ENCODE measurements at places on chromosomes 16 and 17.

DNA sequence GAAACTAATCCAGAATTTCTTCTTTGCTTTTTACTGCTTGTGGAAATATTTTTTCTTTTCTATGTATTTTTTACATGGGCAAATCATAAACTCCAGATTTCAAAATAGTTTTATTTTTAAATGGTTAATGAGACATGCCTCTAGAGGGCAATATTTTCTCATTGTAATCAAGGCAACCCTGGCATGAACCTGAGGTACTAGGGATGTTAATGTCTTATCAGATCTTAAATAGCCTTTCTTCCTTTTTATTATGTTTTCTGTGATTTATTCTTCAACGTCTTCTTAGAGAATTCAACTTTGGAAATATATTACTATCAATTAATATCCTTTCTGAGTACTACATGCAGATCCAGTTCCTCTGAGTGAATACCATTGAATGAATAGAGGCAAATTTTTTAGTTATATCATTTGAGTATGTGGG, 324.7 kb downstream of the BCAS3 start:
- DNase-seq, result no peak

DNA sequence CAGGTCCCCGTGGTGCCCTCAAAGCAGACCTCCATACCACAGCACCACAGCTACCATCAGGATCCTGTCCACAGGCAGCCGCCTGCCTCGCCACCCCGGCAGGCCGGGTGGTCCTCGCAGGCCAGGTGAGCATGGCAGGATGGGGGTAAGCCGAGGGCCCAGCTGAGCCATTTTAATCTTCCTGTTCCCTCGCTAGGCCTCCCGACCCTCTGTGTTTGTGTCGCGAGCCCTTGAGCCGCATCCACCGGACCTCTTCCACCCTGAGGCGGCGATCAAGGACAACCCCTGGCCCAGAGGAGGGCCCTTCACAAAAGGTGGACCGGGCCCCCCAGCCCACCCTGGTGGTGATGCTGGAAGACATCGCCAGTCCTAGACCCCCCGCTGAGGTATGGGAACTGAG, 2.0 kb downstream of the PRR14 start:
- DNase-seq, result no peak

GRCh38 chr17:73689596-73690275, 45.5 kb upstream of the SDK2 start:
- DNase-seq, result no peak

GRCh38 chr16:598823-599739, 9.2 kb downstream of the RAB40C start:
- DNase-seq, result no peak

DNA sequence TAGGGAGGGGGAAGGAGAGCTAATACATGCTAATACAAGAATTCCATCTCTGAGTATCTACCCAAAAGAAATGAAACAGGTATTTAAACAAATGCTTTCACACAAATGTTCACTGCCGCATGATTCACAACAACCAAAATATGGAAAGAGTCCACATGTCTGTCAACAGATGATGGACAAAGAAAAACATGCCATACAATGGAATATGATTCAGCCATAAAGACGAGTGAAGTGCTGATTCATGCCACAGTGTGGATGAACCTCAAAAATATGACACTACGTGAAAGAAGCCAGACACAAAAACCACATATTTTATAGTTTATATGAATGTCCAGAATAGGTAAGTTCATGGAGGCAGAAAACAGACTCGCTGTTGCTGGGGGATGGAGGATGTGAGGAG, 321.4 kb downstream of the FOXL1 start:
- no peak for DNase-seq

GRCh38 chr17:31854672-31855071, 4.4 kb downstream of the COPRS start:
- DNase-seq, result no peak

- peak; percentile 90 for DNase-seq
Observed at GRCh38 chr17:42517516-42517915, 18.5 kb upstream of the NAGLU start.

- DNase-seq, result no peak
Observed at GRCh38 chr17:40326832-40327199, 17.8 kb downstream of the RARA start.

- no peak for DNase-seq
Observed at GRCh38 chr16:65125871-65126270, 4.0 kb upstream of the CDH11 start.

DNA sequence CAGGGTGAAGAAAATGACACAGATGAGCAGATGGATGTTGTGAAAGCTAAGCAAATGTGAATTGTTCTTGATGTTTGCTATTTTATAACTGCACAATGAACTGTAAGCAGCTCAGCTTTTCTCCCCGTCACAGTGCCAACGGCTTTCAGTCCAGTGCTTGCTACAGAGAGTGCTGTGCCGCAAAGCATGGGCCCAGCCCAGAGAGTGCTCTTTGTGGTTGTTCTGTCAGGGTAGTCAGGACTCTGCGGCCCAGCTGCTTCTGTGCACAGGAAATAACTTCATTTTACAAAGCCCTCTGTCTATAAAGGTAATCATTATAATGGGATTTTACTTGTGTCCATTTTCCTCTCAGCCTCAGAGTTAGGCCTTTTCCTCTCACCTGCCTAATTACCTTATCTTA, 39.1 kb downstream of the CDRT15 start:
- DNase-seq, result no peak

- DNase-seq, result no peak
Observed at GRCh38 chr17:7080456-7081041, 498 bp upstream of the CLEC10A start.

- no peak for DNase-seq
Observed at GRCh38 chr17:18371455-18371854, 6.1 kb upstream of the EVPLL start.

GRCh38 chr17:69551212-69552010, 136.9 kb downstream of the MAP2K6 start:
- DNase-seq, result no peak

- DNase-seq, result no peak
Observed at GRCh38 chr17:9897372-9897968, 7.6 kb downstream of the RCVRN start.

- no peak for DNase-seq
Observed at GRCh38 chr16:55136356-55137150, 187.4 kb upstream of the IRX6 start.

DNA sequence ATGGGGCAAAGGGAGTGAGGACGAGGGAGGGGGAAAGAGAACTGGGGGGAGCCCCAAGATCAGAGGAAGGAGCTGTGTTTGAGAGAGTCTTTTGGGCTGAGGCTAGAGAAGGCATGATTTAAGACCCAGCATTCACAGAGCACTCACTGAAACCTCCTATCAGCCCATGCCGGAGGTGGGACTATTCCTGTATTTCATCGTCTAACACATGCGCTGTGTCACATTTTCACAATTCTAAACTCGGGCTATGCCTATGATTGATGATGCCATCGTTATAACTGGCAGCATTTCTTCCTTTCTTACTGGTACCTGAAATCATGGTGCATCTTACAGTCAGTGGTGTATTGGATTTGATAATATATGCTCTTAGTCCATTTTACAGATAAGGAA, 3.5 kb downstream of the FAM171A2 start:
- DNase-seq, result no peak

DNA sequence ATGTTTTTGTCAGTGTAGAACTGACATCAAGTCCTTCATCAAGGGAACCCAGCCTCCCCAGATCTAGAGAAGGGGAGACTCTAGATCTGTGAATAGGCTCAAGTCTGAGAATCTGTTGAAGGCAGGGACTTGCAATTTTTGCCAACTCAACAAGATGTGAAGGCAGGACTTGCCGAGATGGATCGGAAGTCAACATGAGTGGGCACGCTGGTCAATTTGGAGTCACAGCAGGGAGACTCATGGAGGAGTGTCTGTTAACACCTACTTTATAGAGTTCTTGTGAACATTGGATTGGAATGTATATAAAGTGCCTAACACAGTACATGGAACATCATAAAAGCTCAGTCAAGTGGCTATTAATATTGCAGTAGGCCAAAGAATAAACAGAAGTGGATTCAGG, 10.0 kb downstream of the ZNF689 start:
- DNase-seq, result no peak

DNA sequence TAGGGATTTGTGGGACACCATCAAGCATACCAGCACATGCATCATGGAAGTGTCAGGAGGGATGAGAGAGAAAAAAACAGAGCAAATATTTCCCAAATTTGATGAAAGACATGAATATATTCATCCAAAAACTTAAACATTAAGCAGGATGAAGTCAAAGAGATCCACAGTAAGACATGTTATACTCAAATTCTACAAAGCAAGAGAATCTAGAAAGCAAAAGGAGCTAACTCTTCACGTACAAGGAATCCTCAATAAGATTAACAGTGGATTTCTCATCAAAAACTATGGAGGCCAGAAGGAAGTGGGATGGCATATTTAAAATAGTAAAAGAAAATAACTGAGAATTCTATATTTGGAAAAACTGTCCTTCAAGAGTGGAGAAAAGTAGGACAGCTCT, 374.8 kb downstream of the ZFHX3 start:
- DNase-seq, result no peak

DNA sequence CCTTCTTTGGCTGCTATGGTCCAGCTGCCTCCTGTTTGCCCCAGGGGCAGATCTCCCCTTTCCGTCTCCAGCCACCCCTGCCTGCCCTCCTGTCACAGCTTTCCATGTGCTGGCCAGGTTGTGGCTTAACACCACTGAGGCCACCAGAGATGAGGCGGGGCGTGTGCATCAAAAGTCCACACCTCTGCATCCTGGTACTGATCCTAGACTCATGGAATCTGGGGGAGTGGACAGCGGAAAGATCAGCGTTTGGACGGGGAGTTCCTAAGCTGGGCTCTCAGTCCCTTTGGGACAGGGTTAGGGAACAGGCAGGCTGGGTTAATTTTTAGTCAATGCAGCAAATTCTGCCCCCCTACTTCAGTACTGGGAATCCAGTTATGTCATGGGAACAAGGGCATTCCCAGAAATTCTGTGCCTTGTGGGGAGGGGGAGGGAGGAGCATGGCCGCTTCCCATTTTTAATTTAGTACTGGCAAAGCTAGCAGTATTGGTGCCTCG, 3.9 kb downstream of the IGFBP4 start:
- no peak for DNase-seq

GRCh38 chr17:75125984-75126383, 5.6 kb downstream of the NT5C start:
- DNase-seq, result no peak

DNA sequence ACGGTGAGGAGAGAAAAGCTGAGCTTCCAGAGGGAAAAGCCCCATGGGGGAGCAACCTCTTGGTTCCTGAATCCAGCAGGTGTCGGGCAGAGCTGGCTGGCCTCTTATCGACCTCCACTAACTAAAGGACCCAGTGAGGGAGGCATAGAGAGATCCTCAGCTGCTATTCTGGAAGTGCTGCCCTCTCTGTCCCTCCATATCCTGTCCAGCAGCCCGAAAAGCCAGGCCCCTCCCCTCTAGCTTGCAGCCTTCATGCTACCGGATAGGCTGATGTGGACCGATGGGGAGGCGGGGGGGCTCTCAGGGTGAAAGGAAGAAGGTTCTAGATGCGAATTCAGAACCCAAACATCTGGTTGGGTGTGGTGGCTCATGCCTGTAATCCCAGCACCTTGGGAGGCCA, 24.9 kb downstream of the MXRA7 start:
- no peak for DNase-seq

DNA sequence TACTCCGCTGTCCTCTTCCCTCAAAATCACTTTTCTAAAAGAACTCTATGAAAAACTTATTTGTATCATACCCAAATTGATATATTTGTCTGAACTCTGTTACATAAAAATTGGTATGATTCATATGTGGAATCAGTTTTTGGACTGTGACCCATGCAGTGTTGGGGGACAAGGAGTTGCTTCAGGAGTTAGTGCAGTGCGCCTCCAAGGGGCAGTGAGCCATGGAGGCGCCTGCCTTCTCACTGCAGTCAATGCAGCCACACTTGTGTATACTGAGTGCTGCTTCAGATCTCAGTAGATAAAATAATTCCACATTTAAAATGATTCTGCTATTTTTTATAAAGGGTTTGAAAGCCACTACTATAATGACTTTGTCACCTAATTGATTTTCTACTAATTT, 32.5 kb downstream of the DGKE start:
- no peak for DNase-seq

DNA sequence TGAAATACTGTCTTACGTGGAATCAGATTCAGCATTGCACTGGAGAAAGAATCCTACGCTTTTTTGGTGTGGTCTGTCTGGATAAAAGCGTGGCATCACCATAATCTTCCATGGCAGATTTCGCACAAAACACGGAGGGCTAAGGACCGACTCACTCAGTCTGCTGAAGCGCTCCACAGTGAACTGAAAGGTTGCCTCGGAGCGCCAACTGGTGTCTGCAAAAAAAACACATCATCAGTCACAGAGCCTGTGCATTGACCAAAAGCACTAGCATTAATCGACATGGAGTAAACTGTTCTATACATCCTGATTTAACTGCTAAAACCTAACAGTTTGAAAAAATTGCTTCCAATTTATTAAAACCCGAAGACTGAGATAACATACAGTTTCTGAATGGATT, 40.5 kb downstream of the USP7 start:
- DNase-seq, result no peak

DNA sequence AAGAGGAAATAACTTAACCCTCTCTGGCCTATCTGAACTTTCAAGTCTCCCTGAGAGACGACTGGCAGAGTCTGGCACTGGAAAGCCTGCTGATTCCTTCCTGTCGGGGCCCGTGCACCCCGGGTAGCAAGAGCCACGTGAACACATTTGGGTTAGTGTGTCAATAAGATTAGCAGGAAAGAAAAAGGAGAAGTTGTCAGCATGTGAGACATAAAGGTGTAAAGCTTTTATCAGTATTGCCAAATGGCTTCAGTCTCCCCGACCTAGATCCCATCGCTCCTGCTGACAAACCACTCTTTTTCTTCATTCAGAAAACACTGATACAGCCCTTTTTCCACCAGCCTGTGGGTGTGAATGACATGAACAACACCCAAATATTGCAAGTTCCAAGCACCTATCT, 74.4 kb downstream of the CCT6B start:
- DNase-seq, result no peak

DNA sequence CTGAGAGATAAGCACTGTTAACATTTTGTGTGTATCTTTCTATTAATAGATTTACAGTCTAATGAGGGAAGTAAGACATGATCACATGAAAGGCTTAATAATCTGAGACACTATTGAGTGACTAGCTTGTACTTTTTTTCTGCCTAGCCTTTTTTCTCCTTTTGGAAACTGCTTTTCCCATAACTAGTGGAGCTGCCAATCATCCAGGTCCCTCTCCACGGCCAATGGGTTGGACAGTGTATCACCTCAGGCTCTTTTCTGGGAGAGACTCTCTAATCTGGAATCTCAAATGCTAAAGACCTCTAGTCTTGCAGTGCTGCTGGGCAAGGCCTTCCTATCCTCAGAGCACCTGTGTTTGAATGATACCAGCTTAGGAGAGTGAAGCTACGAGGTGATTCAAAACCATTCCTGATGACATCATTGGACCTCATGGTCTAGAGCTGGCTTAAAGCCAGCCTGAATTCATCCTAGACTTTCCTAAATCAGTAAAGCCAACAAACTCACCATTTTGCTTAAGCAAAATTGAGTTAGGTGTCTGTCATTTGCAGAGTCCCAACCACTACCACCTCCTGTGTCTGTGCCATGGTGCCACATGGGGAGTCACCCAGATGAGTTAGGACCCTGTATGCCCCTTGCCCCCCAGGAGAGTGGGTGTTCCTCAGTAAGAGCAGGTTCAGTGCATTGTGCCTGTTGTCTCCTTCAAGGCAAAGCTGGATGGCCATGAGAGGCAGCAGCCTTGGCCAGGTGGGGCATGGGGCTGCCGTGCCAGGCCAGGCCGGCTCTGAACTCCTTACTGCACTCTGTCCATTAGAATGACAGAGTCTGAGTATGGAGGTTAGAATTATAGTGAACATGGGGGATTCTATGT, 62.9 kb downstream of the SPECC1 start:
- DNase-seq, result no peak

GRCh38 chr17:37088459-37088858, 139.7 kb downstream of the AATF start:
- DNase-seq, result no peak

All from right forelimb (tissue), 1 donor.